Anterior cingulate cortex (tissue), 58 donors: ENCODE measurements at places on chromosomes 7 and 10.
A peak's percentile ranks its signal among the peaks of the same experiment; 100 is the strongest.

GRCh38 chr7:45044338-45044737 is 44.3 kb downstream of the CCM2 start:
- no peak for DNase-seq

DNA sequence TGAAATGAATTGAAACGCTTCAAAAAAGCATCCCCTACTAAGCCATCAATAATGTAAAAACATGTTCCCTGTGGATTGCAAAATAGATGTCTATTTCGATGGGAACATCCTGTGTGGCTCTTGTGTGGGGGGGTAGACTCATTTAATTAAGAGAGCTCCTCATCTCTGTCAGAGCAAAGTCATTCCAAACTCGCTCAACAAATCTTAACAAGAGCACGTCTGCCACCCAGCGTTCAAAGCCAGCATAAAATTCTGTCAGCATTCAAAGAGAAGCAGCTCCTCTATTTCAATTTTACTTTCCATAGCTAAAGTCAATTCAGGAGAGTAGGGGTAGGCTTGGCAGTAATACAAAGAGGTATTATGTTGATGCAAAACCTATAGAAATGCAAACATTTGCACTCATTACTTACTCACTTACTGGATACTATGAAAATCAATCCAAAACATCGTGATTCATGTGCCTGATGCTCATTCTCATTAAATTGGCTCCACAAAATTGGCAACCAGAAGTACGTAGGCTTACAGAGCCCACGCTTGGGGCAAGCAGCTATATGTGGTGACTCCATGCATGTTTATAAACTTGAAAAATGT is 114.9 kb downstream of the IPMK start:
- DNase-seq, result peak; percentile 43

DNA sequence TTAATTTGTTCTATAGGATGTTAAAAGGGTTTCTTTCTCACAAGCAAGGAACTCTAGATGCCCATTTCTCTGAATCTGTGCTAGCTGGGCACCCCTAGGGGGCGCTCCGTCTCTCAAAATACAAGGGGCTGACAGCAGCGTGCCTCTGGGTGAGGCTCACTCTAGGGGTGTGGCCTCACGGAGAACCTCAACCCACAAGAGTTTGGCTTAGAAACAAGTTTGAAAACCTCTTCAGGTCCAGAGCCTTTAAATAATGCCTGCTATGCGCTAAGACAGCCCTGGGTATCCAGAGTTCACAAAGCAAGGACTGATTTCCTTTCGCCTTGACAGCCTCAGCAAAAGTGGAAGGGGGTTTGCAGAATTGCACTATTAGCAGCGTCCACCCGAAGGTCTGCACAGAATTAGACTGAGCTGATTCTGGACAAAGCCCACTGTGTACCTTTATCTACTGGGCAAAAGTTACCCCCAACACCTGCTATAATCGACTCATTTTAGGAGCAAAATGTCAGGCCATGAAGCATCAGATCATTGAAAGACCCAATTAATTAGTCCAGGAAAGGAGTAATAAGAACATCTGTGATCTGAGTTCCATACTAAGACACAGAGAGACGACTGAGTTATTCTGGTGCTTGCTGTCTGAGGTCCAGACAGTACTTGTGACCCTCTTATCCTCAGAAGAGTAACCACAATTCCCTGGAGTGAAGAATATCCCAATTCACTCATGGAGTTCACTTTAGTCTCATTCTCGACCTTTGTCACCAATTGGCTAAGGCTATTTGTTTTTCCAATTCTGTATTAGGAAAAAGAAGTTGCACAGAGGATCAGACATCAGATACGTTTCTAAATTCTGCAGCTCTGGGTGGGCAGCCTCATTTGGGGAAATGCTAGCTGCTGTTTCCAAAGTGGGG is 574 bp upstream of the CPED1 start:
- DNase-seq, result peak; percentile 73

DNA sequence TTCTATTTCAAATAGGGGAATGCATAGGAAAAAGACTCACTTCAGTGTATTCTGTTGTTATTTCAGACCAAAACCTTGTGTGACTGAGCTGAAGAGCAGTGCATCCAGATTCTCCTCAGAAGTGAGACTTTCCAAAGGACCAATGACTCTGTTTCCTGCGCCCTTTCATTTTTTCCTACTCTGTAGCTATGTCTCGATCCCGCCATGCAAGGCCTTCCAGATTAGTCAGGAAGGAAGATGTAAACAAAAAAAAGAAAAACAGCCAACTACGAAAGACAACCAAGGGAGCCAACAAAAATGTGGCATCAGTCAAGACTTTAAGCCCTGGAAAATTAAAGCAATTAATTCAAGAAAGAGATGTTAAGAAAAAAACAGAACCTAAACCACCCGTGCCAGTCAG is 12.0 kb downstream of the TET1 start:
- no peak for DNase-seq

DNA sequence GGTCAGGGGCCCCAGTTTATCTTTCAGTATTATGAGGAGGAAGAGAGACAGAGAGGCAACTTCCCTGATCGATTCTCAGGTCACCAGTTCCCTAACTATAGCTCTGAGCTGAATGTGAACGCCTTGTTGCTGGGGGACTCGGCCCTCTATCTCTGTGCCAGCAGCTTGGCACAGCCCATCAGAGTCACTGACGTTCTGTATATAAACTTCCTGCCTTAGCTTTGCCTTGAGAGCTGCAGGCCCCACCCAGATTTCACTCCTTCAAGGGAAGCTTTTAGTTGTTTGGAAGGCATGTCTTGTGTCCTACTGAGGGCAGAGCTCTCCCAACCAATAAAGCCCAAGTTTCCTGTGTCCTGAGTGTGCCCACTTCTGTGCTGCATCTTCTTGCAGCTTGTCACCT is 242.5 kb upstream of the PRSS58 start:
- no peak for DNase-seq

- DNase-seq, result no peak
Measured at GRCh38 chr7:13117103-13117502, 429.7 kb downstream of the ARL4A start.

DNA sequence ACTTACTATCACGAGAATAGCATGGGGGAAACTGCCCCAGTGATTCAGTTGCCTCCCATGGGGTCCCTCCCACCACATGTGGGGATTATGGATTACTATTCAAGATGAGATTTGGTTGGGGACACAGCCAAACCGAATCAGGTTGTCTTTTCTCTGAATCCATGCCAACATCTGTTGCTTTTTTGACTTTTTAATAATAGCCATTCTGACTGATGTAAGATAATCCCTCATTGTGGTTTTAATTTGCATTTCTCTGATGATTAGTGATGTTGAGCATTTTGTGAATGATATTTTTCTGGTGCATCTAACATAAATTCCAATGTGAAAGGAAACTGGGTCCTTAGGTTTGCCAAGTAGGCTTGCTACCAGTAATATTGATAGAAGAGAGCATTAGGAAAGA is 69.0 kb upstream of the ARHGAP21 start:
- no peak for DNase-seq

DNA sequence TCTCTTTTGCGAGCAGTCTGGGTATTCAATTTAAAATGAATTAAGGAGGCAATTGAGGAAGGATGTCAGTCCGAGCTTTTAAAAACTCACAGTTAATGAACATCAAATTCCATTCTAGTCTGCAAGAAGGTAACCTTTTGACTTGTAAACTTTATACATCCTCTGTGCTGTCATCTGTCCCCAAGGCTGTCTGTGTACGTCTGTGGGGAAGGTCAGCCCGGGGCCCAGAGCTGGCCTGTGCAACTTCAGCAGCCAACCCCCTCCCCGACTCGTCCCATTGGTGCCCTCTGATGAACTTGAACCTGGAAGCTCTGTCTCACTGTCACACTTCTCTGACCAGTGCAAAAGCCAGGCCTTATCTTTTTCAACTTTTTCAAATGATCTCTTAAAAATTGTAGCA is 80.3 kb downstream of the CCDC3 start:
- no peak for DNase-seq

DNA sequence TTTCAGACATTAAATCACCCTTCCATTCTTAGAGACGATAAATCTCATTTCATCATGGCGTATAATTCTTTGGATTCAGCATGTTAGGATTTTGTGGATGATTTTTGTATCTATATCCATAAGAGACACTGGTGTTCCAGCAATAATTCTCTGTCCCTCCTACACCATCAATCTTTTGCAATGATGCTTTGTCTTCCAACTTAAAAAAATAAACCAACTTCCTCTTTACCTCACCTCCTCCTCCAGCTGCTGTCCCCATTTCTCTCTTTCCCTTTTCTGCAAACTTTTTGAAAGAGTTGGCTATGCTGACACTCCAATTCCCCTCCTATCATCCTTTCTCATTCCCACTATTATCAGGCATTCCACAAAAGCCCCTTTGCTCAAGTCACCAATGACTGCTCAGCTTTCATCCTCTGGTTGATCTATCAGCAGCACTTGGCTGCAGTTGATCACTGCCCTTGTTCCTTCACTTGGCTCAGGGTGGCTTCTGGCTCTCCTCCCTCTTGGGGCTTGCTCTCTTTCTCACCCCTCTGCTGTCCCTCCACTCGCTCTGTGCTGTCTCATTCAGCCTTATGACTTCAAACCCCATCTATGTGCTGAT is 130.0 kb downstream of the ARHGAP22 start:
- no peak for DNase-seq

- DNase-seq, result no peak
Measured at GRCh38 chr10:108443636-108444035, 1279.1 kb upstream of the SORCS1 start.

- DNase-seq, result no peak
Measured at GRCh38 chr10:54470324-54470631, 330.8 kb downstream of the PCDH15 start.

GRCh38 chr10:88165849-88166271 is 302.4 kb downstream of the PTEN start:
- no peak for DNase-seq

DNA sequence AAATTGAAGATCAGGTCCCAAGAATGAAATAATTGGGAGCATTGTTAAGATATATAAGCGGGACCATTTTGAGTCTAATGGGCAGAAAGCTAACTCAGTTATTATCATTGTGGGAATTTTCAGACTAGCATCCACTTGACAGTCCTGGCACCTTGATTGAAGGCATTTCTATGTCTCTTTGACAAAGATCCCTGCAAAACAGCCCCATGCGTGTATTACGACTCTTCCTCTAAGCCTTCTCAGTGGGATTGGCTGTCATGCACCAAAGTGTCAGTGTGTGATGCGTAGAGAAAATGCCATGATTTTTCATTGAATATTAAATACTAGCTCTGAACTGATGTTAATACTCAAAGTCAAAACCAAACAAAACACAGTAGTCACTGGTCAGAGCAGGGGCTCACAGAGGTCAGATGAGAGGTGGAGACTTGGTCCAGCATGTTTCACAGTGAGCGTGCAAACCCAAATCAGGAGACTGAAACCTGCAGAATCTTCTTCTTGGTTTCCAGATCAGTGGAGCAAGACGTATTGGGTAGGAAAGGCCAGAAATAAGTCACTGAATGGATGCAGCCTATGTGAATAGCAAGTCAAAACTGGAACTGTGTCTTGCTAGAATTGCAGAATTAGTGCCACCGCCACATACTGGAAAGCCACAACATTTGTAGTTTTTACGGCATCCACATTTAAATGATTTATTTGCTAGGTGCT is 303.6 kb upstream of the AKR1E2 start:
- no peak for DNase-seq

DNA sequence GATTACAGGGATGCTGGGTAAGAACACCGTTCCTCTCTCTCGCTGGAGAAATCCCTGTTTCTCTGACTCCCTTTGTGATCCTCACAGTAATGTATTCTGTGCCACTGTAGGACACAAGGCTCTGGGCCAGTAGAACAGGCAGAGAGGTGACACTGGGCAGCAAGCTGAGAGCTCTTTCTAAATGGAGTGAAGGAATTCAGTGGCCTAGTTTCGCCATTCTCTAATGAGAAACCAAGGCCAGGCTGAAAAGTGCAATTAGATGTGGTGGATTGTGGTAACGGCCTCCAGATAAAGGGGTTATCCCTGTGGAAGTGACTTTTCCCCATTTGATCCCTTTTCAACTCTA is 12.8 kb downstream of the KCTD7 start:
- DNase-seq, result no peak

DNA sequence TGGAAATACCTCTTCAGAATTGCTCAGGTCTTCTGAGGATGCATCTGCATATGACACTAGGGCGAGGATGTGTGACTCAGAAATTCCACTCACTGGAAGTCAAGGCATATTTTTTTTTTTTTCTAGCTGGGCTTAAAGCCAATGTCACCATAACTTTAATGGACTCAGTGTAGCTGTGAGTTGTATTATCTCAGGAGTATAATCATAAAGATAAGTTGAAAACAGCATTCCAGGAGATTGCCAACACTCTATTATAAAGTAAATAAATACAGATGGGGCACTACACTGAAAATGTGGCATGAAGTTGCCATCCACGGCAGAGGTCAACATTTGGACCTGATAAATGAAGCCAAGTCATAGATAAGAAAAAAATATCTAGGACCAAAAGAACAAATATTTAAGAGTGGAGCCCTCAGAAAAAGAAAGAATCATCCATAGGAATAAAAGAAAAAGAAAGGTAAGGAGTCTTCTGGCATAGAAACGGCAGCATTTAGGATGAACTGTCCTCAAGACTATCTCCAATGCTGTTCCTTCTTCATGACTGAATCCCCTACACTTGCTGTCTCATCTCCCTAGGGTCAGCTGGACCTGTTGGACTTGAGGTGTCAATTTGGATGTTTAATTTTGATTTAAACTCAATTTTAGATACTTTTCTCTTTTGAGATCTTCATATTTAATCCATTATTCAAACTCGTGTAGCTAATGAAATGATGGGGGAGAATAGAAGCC is 72.9 kb upstream of the CAV2 start:
- DNase-seq, result no peak

GRCh38 chr10:91743465-91743864 is 54.8 kb upstream of the TNKS2 start:
- no peak for DNase-seq

- DNase-seq, result no peak
Measured at GRCh38 chr7:32774541-32774951, 117.0 kb downstream of the KBTBD2 start.

GRCh38 chr10:5566614-5567013 is 41.9 kb downstream of the CALML3 start:
- no peak for DNase-seq

GRCh38 chr10:119940487-119940886 is 48.0 kb downstream of the SEC23IP start:
- no peak for DNase-seq

- no peak for DNase-seq
Measured at GRCh38 chr7:125651823-125652528, 722.4 kb upstream of the POT1 start.

DNA sequence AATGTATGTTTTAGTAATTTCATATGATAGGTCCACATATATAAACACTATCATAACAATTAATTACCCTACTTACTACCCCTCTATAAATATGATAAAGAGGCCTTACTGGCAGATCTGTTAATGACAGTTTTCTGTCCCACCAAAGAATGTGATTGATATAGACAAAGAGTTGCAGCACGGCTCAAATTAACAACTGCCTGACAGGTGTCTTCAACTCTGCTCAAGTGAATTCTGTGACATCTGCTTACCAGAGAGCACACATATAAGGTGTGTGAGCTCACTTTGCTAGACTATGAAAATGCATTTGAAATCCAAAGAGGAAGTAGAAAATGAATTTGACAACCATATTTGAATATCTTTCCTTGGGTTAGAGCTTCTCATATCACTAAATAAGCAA is 36.6 kb downstream of the CACNA2D1 start:
- no peak for DNase-seq

GRCh38 chr7:94393246-94394108 is 1.2 kb upstream of the COL1A2 start:
- DNase-seq, result no peak

GRCh38 chr10:9294132-9294663 is 1239.7 kb downstream of the GATA3 start:
- DNase-seq, result no peak

- no peak for DNase-seq
Measured at GRCh38 chr10:23015021-23015707, 80.2 kb upstream of the MSRB2 start.

GRCh38 chr7:126803060-126803665 is 449.6 kb downstream of the GRM8 start:
- DNase-seq, result no peak
